ENCODE measurements at places on chromosomes 1 and 21.

DNA sequence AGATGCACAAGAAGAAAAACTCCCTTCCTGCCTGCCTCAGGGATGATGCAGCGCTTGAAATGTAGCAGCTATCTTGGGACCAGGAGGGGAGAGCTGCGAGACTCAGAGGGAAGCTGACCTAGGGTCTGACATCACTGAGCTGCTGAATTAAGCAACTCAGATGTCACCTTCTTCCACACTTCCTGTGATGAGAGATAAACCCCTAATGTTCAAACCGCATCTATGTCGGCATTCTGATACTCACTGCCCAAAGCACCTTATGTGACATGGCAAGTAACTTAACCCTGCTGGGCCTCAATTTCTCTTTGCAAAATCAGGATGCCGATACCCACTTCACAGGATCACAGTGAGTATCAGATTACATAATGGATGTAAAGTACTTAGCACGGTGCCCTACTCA is 9.1 kb upstream of the AK2 start:
- no peak for DNase-seq

DNA sequence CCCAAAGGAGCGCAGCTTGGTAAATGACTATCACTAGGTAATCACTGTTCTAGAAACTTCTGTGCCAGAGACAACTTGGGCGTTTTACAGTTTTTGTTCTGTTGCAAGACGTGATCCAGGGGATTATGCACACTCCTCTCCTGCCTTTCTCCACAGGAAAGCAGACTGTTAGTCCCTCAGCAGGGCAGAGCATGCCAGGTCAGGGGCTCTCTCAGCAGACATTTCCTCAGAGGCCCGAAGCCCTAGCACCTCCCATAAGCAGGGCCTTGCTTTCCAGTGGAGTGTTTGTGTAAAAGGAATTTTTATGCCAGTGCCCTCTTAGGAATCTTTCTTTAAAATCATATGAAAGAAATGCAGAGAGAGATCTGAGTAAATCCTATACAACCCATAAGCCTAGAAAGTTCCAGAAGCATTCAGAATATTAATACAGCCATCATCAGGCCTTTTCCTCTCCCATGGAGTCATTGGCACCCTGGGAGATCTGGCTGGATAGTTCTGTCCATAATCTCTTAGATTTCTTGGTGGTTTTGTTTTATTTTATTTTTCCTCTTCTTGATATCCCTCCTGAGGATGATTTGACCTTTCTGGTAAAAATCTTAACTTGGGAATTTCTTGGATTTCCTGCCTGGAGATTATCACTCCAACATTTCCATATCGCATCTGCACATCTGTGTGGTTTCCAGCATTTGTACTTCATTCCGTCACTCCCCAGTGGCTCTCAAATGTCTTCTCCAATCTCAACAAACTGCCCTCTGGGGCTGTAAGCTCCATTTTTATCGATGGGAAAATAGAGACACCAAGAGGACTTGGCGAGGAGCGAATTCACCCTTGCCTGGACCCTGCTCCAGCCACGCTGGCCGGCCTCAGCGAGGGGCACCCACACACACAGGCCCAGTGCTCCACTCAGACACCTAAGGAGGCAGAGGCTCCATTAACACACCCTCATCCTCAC is 116.1 kb downstream of the PSMG1 start:
- no peak for DNase-seq

DNA sequence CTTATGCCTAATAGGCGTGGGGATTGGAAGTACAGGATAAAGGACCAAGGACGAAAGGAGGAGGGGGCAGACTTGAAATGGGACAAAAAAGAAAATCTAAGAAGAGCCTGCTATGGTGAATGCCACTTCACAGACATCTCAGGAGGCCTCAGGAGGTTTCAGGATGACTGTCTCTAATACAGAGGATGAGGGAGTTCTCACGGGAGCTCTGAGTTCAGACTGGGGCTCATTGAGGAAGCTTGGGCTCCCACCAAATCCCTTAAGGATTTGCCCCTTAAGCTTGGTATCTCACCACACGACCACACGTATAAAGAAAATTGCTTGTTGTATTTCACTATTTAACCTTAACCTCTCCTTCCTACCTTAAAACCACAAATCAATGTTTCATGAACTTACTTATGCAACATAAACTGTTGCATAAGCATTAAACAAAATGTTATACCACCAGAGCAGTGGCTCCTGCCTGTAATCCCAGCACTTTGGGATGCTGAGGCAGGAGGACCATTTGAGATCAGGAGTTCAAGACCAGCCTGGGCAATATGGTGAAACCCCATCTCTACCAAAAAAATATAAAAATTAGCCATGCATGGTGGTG is 12.4 kb downstream of the SLC30A1 start:
- DNase-seq = no peak

DNA sequence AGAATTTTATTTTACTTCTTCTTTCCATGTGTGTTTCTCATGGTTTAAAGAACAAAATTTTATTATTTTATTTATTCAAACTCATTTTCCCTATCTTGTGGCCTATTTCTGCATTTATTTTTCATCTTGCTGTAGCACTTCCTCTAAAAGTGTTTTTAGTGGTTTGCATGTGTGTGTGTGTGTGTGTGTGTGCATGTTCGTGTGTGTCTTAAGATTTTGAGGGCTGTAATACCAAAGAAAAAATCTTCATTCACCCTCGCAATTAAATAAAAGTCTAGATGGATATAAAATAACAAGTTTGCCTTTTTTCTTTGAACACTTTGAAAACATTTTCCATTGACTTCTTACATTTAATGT is 24.6 kb upstream of the FCRL3 start:
- no peak for DNase-seq

GRCh38 chr1:105865546-105865945 is 1190.9 kb upstream of the PRMT6 start:
- DNase-seq = no peak

GRCh38 chr1:53315456-53316423 is 12.1 kb downstream of the LRP8 start:
- DNase-seq = no peak

GRCh38 chr1:224733027-224733911 is 117.2 kb downstream of the CNIH3 start:
- DNase-seq = no peak

DNA sequence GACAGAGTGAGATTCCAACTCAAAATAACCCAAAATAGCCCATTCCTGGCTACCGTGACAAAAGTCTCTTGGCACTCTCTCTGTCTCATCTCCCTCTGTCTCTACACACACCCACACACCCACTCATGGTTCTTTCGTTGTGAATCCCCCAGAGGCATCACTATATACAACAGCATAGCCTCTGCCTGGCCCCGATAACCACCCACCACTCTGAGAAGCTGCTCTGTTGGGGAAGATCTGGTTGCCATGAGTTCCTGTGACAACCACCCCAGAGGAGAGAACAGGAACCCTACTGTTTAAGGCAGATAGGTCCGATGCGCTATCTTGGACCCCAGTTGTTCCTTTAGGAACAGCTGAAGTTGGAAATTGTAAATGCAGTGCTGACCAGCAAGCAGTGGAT is 70.4 kb upstream of the LYST start:
- no peak for DNase-seq

GRCh38 chr1:204736836-204737235 is 51.3 kb upstream of the LRRN2 start:
- DNase-seq = no peak

DNA sequence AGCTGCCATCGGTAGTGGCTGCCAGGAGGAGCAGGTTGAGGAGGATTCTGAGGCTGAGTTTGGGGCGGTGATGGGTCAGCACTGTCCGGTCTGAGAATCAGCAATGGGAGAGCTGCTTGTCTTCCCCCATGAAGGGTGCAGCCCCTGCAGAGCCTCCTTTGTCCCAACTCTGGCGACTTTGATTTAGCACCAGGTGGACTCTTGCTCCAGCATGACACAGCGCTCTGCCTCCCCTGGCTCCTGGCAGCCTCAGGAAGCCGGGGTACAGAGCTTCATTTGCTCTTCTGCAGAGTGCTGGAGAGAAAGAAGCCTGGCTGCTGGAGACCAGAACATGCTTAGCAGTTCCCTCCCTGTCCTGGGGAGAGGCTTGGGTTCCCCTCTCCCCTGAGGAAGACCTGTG is 13.3 kb downstream of the ZDHHC18 start:
- DNase-seq = no peak

GRCh38 chr21:14699433-14700407 is 153.6 kb upstream of the SAMSN1 start:
- DNase-seq = no peak

DNA sequence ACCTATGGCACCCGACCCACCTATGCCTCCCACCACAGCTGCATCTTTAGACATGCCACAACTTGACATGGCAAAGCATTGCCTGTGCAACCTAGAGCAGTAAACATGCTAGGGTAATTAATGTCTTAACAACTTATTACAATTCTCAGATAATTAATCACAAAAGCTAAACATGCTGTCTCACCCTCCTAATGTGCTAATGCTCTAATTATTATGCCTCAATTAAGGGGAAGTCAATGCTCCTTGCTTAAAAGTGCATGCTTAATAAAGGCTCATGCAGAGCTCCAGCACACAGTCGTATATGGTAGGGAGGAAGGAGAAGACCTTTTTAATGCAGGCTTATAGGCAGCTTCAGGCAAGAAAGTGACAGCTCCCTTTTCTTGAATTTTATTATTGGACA is 396.0 kb downstream of the SEC16B start:
- no peak for DNase-seq

GRCh38 chr1:167711797-167712196 is 10.0 kb upstream of the MPZL1 start:
- no peak for DNase-seq

- peak; percentile 41 for DNase-seq
Measured at GRCh38 chr1:169102567-169102966, 3.9 kb upstream of the ATP1B1 start.

DNA sequence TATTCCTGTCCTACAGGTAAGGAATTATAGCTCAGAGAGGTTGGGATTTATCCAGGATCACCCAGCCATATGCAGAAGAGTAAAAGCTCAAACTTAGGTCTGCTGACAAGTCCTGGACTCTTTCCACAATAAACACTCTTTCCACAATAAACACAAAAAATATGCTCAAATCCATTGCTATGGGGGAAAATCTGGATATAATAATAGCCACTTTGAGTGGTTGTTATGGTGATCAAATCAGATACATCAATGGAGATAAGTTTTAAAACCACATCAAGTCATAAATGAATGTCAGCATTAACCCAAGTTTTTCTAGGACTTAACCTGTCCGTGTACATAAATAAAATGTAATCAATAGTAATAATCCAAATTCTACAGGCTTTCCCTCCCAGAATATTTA is 22.3 kb upstream of the TTF2 start:
- DNase-seq = no peak

DNA sequence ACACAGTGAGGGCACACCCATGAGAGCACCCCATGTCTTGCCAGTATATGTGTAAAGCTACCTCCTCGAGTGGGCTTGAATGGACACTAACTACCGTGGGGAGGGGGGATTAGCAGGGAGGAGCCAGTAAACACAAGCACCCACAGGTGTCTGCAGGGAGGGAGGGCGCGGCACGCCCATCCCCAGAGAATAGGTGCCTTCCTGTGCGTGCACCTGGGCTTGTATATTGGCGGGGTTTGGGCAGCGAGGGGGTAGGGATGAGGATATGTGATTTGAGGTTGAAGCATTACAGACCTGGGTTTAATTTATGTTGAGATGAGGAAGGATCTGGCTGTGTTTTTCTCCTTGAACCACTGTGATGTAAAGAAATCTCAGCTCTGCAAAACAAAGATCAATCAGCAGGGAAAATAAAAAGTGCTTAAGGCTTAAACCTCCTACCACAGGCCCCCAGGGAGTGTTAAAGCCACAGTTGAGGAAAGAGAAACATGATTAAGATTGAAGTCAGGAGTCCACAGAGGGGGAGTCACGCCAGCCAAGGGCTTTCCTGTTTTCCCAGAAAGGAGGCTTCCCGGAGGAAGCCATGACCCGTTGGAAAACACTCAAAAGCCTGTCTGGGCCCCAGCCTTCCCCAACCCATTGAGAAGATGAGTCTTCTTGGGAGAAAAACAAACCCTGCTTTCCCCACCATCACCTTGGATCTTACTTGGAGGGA is 80.0 kb downstream of the CAMK2N1 start:
- peak; percentile 53 for DNase-seq

GRCh38 chr1:239311331-239311730 is 75.0 kb upstream of the CHRM3 start:
- no peak for DNase-seq

DNA sequence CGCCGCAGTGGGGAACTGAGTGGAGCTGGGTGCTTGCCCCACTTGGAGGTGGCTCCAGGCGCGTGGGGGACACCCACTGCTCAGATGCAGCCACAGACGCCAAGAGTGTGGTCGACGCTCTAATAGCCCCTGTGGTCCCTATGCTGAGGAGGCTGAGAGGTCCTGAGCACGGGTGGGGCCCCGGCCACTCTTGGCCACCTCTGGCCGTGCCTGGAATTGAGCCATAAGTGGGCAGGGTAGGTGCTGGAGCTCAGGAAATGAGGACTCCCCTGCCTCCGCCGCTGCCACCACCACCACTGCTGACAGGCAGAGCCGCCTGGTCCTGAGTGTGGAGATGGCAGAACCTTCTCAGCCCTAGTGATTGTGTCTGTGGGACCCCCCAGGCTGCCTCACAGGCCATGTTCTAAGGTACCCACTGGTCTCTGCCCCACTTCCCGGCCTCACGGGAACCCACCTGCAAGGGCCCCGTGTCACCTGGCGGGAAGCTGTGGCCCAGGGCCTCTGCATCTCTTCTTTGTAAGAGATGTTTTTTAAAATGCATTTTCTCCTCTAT is 34.6 kb upstream of the DIP2A start:
- DNase-seq = no peak

- DNase-seq = no peak
Measured at GRCh38 chr21:33945652-33946270, 30.2 kb upstream of the ATP5PO start.

- DNase-seq = no peak
Measured at GRCh38 chr1:87084244-87084836, 169.9 kb downstream of the HS2ST1 start.

GRCh38 chr21:15752763-15753407 is 23.1 kb downstream of the USP25 start:
- DNase-seq = no peak

GRCh38 chr1:54846716-54847284 is 40.2 kb downstream of the DHCR24 start:
- DNase-seq = no peak

Measured in AG04449 (cell line).